H1 (cell line): ENCODE measurements at places on chromosomes 5 and 9.
A peak's percentile ranks its signal among the peaks of the same experiment; 100 is the strongest.

GRCh38 chr9:84154320-84154719 lies 173.7 kb downstream of the RMI1 start:
- H3K27me3 ChIP-seq = peaks cover 47% of the 10 kb centered on the region
- no peak for DNase-seq
- no peak overlapping the region for H3K4me3 ChIP-seq
- peaks cover 6% of the 10 kb centered on the region for H3K4me1 ChIP-seq

DNA sequence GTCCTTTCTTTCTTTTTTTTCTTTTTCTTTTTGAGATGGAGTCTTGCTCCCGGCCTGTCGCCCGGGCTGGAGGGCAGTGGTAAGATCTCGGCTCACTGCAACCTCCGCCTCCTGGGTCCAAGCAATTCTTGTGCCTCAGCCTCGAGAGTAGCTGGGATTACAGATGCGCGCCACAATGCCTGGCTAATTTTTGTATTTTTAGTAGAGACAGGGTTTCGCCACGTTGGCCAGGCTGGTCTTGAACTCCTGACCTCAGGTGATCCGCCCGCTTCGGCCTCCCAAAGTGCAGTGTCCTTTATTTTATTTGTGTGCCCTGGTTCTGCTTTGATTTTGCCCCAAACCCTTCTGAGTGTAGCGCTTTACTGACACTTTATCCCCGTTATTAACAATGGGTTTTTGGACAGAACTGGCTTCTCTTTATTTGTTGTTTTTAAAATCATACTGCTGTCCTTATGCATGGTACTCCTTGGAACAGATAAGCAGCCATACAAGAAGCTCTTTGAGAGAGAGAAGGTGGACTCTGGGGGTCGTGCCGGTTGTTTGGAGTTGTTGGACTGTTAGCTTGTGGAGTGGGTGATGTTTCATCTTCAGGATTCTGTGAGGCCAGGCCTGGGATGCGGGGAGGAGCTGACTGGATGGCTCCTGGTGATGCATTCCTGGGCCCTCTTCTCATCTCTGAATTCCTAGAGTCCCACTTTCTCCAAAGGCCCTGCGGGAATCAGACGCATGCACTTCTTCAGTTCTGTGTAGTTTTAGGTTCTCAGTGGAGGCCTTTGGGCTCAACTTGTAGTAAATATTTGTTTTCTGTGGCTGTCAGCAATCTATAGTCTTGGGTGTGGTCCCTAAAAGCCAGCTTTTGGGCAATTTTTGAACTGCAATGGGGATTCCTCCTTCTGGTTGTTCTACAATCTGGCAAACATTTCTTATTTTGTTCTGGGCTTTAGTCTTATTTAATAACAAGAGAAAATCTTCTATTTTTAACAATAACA lies 47.8 kb downstream of the PTTG1 start:
- H3K27ac ChIP-seq = no peak overlapping the region
- no peaks in the 10 kb centered on the region for H3K27me3 ChIP-seq
- DNase-seq = no peak
- H3K4me1 ChIP-seq = peaks cover 6% of the 10 kb centered on the region

- H3K36me3 ChIP-seq = no peaks in the 10 kb centered on the region
- H3K4me3 ChIP-seq = no peak overlapping the region
- no peak for DNase-seq
Observed at GRCh38 chr5:121053055-121053985, 589.2 kb downstream of the PRR16 start.

DNA sequence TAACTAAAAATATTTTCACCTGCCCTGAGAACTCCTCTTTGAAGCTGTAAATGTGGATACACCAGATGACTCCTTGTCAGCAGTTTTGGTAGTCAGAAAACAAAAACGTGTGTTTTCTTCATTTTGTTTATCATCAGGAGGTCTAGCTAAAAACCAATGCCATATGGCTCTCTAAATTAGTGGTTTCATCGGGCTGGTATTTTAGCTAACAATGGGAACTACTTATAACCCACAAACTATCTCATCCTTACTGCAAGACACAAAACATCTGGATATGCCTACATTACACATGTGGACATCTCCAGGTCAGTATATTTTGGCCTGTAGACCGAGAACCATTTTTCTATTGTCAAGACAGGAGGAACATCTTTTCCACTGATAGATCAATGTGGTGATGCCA lies 56.2 kb downstream of the GAS1 start:
- H3K27ac ChIP-seq = no peak overlapping the region
- H3K4me1 ChIP-seq = peaks cover 6% of the 10 kb centered on the region; the same call in 1 of the 2 replicates
- DNase-seq = no peak
- H3K36me3 ChIP-seq = no peaks in the 10 kb centered on the region
- no peaks in the 10 kb centered on the region for H3K27me3 ChIP-seq
- H3K4me3 ChIP-seq = no peak overlapping the region

GRCh38 chr9:119114681-119115080 lies 254.6 kb downstream of the BRINP1 start:
- no peaks in the 10 kb centered on the region for H3K27me3 ChIP-seq
- H3K36me3 ChIP-seq = no peaks in the 10 kb centered on the region
- no peak overlapping the region for H3K27ac ChIP-seq
- H3K4me3 ChIP-seq = no peak overlapping the region
- peaks cover 3% of the 10 kb centered on the region; the same call in 1 of the 2 replicates for H3K4me1 ChIP-seq
- DNase-seq = no peak

DNA sequence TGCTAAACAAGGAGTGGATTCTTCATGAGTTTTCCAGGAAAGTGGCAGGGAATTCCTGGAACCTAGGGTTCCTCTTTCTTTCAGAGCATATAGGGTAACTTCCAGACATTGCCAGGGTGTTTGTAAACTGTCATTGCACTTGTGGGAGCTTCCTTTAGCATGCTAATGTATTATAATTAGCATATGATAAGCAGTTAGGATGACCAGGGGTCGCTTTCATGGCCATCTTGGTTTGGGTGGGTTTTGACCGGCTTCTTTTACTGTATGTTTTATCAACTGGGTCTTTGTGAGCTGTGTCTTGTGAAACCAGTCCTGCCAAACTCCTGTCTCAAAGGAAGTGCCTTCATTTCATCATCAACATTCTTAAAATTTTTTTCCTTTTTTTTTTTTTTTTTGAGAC lies 11.9 kb upstream of the MELK start:
- H3K27me3 ChIP-seq = no peaks in the 10 kb centered on the region
- H3K36me3 ChIP-seq = no peaks in the 10 kb centered on the region
- DNase-seq = no peak
- H3K4me1 ChIP-seq = peaks cover 3% of the 10 kb centered on the region; the same call in 1 of the 2 replicates
- H3K27ac ChIP-seq = no peak overlapping the region

- H3K27me3 ChIP-seq = no peaks in the 10 kb centered on the region
- no peak overlapping the region for H3K4me3 ChIP-seq
- H3K27ac ChIP-seq = no peak overlapping the region
- H3K4me1 ChIP-seq = no peaks in the 10 kb centered on the region
- DNase-seq = no peak
- H3K36me3 ChIP-seq = no peaks in the 10 kb centered on the region
Observed at GRCh38 chr9:134516464-134516863, 125.1 kb upstream of the COL5A1 start.

GRCh38 chr5:159112436-159112835 lies 12.7 kb upstream of the EBF1 start:
- H3K4me3 ChIP-seq = no peak overlapping the region
- H3K4me1 ChIP-seq = no peaks in the 10 kb centered on the region
- no peak overlapping the region for H3K27ac ChIP-seq
- no peak for DNase-seq
- no peaks in the 10 kb centered on the region; the same call in 1 of the 2 replicates for H3K27me3 ChIP-seq
- H3K36me3 ChIP-seq = no peaks in the 10 kb centered on the region

- no peak overlapping the region for H3K27ac ChIP-seq
- H3K4me3 ChIP-seq = peak overlapping the region; percentile 97
- H3K27me3 ChIP-seq = no peaks in the 10 kb centered on the region
- peaks cover under 1% of the 10 kb centered on the region; the same call in 1 of the 2 replicates for H3K36me3 ChIP-seq
- H3K4me1 ChIP-seq = peaks cover 5% of the 10 kb centered on the region
Observed at GRCh38 chr9:112487799-112488340, 1.2 kb downstream of the KIAA1958 start.

- no peaks in the 10 kb centered on the region; the same call in 1 of the 2 replicates for H3K27me3 ChIP-seq
- no peak for DNase-seq
- H3K27ac ChIP-seq = no peak overlapping the region
- H3K36me3 ChIP-seq = no peaks in the 10 kb centered on the region
- no peaks in the 10 kb centered on the region for H3K4me1 ChIP-seq
Observed at GRCh38 chr9:69590266-69590665, 81.9 kb downstream of the APBA1 start.

DNA sequence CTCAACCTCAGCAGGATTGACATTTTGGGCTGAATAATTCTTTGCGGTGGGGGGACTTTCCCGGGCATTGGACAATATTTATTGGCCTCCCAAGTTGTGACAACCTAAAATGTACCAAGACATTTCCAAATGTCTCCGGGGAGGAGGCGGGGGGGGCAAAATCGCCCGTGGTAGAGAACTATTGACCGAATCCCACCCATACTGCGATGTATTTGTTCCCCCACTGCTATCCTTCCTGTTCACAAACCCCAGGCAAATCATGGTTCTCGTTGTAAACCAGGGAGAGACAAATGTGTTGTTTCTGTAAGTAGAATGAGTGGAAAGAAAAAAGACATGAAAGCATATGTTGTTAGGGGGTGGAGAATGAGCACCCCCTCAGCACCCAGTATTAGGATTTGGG lies 141.9 kb downstream of the PSAT1 start:
- H3K4me3 ChIP-seq = no peak overlapping the region
- H3K4me1 ChIP-seq = peaks cover 23% of the 10 kb centered on the region
- no peak overlapping the region for H3K27ac ChIP-seq
- no peaks in the 10 kb centered on the region for H3K27me3 ChIP-seq

DNA sequence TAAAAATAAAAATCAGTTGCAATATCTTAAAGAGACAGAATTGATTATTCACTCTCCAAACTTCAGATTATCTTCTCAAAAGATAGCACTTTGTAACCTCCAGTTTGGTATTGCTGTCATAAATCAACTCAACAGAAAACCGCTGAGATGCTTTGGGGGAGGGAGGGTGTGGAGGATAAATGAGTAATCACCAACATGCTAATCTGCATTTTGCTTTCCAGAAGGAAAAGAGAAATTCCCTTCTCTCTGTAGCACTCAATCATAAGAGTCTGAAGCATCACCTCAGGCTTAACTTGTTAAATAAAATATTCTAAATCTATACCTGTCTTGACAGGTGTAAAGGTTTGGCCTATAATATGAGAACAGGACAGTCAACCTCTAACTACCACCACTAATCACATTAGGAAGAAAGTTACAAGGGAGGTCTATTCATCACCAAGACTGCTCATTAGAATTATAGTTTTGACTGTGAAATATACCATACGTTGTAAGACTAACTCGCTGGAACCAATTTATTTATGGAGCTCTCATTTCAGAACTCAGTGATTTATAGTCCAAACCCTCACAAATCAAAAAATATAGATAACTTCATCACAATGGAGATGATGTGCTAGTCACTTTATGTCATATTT lies 89.0 kb downstream of the PIK3R1 start:
- H3K4me3 ChIP-seq = no peak overlapping the region
- H3K27me3 ChIP-seq = no peaks in the 10 kb centered on the region
- no peaks in the 10 kb centered on the region for H3K36me3 ChIP-seq
- H3K27ac ChIP-seq = no peak overlapping the region
- no peak for DNase-seq

- no peak overlapping the region for H3K27ac ChIP-seq
- H3K27me3 ChIP-seq = no peaks in the 10 kb centered on the region
- no peak for DNase-seq
- H3K36me3 ChIP-seq = no peaks in the 10 kb centered on the region
Observed at GRCh38 chr5:38803246-38803645, 42.6 kb upstream of the OSMR start.

GRCh38 chr9:95102001-95102433 lies 215.5 kb downstream of the FANCC start:
- peaks cover 4% of the 10 kb centered on the region; the same call in 1 of the 2 replicates for H3K4me1 ChIP-seq
- H3K36me3 ChIP-seq = peaks cover 4% of the 10 kb centered on the region; the same call in 1 of the 2 replicates

- H3K36me3 ChIP-seq = no peaks in the 10 kb centered on the region
- no peaks in the 10 kb centered on the region for H3K27me3 ChIP-seq
- H3K27ac ChIP-seq = no peak overlapping the region
- H3K4me1 ChIP-seq = no peaks in the 10 kb centered on the region
- H3K4me3 ChIP-seq = no peak overlapping the region
Observed at GRCh38 chr9:86697213-86697612, 250.1 kb downstream of the GAS1 start.

DNA sequence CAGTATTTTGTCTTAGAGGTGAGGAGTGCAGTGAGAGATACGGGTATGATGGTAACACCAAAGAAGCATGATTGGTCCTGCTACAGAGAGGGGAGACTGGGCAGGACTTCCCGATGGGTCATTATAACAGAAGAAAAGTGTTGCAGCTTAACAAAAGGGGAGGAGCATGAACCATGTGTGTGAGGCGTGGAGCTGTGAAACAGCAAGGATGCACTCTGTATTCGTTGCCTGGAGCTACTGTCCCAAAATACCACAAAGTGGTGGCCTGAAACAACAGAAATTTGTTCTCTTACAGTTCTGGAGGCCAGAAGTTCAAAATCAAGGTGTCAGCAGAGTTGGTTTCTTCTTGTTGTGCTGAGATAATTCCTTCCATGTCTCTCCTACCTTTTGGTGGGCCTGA lies 59.4 kb upstream of the GRHPR start:
- no peak overlapping the region for H3K27ac ChIP-seq
- DNase-seq = no peak
- no peaks in the 10 kb centered on the region for H3K4me1 ChIP-seq
- no peak overlapping the region for H3K4me3 ChIP-seq
- no peaks in the 10 kb centered on the region for H3K36me3 ChIP-seq
- H3K27me3 ChIP-seq = no peaks in the 10 kb centered on the region

GRCh38 chr9:105282870-105283621 lies 38.6 kb downstream of the SLC44A1 start:
- no peaks in the 10 kb centered on the region for H3K27me3 ChIP-seq
- H3K4me1 ChIP-seq = peaks cover 8% of the 10 kb centered on the region; the same call in 1 of the 2 replicates
- H3K4me3 ChIP-seq = no peak overlapping the region
- no peak overlapping the region for H3K27ac ChIP-seq

- no peaks in the 10 kb centered on the region for H3K27me3 ChIP-seq
- no peak for DNase-seq
- peaks cover 12% of the 10 kb centered on the region; the same call in 1 of the 2 replicates for H3K4me1 ChIP-seq
- no peak overlapping the region for H3K4me3 ChIP-seq
- no peak overlapping the region for H3K27ac ChIP-seq
Observed at GRCh38 chr9:98383758-98384157, 128.3 kb upstream of the TBC1D2 start.

GRCh38 chr5:5021436-5021835 lies 118.7 kb upstream of the ADAMTS16 start:
- no peaks in the 10 kb centered on the region for H3K27me3 ChIP-seq
- no peaks in the 10 kb centered on the region for H3K36me3 ChIP-seq
- peaks cover 6% of the 10 kb centered on the region; the same call in 1 of the 2 replicates for H3K4me1 ChIP-seq

DNA sequence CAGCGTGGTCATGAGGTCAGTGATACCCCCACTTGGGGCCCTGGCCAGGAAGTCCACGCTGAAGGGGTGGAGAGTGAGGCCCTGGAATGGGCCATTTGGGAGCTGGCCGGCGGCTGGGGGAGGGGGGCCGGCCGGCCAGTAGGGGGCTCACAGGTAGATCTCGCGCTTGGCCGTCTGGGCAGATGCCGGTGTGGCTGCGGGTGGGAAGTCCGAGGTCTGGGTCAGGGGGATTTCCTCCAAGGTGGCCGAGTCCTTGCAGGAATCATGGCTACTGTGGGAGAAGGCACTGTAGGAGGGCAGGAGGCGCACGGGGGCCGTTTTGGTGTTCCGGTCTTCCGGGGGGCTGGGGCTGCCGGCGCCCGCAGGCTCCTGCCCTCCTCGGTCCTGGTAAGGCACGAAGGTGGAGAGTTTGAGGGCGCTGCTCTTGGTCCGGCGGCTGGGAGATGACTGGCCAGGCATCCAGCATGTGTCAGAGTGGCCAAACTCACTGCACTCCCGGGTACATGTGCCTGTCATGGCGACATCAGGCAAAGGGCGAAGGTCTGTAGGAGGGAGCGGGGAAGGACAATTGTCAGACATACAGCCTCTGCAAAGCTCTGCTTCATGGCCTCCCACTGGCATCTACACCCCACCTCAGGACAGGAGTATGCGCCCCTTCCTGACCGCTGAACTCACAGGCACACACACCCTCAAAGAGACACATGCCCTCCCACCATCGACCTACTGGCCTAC lies 24.1 kb downstream of the PCDH1 start:
- no peak overlapping the region for H3K27ac ChIP-seq
- DNase-seq = no peak
- H3K36me3 ChIP-seq = peaks cover 21% of the 10 kb centered on the region
- peaks cover 39% of the 10 kb centered on the region for H3K4me1 ChIP-seq
- no peak overlapping the region for H3K4me3 ChIP-seq
